ENCODE measurements at places on chromosomes 1 and 21.

GRCh38 chr1:109083923-109084322 lies 6.6 kb upstream of the TMEM167B start:
- DNase-seq: no peak

- no peak for DNase-seq
These were observed 26.4 kb upstream of the SELENON start for GRCh38 chr1:25773441-25774125.

GRCh38 chr1:207217778-207218511 lies 103.5 kb upstream of the CD55 start:
- DNase-seq: no peak

GRCh38 chr1:173112129-173112528 lies 61.4 kb upstream of the TNFSF18 start:
- DNase-seq: no peak

- no peak for DNase-seq
These were observed 17.9 kb downstream of the MRAP start for GRCh38 chr21:32316361-32317215.

DNA sequence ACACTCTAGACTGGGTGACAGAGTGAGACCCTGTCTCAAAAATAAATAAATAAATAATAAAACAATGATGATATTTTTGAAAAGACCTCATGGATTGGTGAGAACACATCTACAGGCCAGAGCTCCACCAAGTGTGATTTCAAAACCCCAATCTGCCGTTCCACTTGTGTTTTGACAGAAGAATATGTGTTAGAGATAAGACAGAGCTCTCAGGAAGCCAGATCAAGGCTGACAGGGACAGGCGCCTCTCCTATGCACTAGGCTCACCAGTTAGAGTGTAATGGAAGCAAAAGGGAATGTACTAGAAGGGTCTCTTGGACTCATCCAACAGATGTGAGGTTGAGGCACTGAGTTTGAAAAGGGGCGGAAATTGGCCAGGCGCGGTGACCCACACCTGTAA lies 110.7 kb upstream of the ERRFI1 start:
- DNase-seq: no peak

DNA sequence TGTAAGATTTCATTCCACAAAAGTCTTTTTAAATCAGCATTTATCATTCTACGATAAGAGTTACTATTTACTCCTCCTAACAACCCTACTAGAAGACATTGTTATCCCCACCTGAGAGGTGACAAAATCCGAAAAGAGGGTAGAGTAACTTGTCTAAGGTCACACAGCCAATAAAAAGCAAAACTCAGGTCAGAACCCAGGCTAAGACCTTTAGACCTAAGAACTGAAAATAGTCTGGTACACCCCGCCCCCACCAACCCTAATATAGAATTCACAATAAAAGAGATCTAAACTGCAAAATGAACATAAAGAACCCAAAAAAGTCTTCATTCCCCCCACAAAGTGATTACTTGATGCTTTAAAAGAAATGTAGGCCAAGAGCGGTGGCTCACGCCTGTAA lies 18.6 kb downstream of the COA7 start:
- DNase-seq: no peak

All from activated T-helper 9 cell treated with anti-CD3 and anti-CD28 coated beads, Interleukin-2, amount 50 U/mL, for 16 hours (primary cell).